Suppressor macrophage (primary cell): ENCODE measurements at places on chromosomes 2 and 18.

- DNase-seq, result no peak
These were observed 172.3 kb downstream of the RTP5 start for GRCh38 chr2:242041816-242042215.

DNA sequence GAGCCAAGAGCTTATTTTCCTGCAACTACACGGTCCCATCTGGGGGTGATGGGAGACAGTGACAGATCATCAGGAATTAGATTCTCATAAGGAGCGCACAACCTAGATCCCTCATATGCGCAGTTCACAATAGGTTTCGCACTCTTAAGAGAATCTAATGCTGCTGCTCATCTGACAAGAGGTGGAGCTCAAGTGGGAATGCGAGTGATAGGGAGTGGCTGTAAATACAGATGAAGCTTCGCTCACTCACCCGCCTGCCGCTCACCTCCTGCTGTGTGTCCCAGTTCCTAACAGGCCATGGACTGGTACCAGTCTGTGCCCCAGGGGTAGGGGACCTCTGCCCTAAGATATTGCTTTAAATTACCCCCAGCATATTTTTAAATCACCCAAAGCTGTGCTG lies 10.8 kb downstream of the LRRFIP1 start:
- no peak for DNase-seq

DNA sequence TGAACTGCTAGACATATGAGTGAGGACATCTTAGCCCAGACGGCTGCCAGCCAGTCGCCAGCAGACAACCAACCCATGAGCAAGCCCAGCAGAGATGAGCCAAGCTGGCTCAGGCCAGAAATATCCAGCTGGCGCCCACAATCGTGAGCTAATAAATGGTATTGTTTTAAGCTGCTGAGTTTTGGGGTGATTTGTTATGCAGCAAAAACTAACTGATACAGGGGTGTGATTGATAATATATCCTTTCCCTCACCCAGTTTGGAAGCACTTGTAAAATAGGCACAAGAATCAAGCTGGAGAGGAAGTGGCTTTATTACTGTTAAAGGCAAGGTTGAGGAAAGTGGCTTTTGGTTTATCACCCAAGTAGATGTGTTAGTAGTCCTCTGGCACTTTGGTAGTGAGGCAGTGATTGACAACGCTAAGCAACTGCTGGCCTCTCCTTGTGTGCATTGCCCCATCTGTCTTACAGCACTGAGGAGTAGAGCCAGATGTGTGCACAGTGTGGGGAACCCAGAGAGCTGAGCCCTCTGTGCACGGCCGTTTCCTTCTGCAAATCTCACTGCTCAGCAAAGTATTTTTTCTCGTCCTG lies 110.1 kb downstream of the MYO1B start:
- DNase-seq, result no peak

DNA sequence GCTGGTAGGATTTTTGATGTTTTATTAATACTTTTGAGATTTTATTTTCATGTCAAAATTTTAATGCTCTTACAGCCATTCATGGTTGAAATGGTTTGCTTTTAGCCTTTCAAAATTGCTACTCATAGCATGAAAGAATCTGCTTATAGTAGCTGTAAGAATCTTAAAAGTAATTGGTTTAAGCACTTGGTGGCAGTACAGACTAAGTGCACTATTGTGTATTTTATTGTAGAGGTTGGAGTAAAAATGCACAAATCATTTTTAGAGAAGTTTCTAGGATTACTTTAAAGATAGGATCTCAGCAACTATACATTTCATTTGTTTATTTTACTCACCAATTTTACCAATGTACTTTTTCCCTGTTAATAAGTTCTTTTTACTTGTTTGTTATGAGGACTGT lies 205.8 kb downstream of the SPAG16 start:
- DNase-seq, result no peak

- no peak for DNase-seq
These were observed 889.3 kb upstream of the CELF4 start for GRCh38 chr18:38454764-38455469.

DNA sequence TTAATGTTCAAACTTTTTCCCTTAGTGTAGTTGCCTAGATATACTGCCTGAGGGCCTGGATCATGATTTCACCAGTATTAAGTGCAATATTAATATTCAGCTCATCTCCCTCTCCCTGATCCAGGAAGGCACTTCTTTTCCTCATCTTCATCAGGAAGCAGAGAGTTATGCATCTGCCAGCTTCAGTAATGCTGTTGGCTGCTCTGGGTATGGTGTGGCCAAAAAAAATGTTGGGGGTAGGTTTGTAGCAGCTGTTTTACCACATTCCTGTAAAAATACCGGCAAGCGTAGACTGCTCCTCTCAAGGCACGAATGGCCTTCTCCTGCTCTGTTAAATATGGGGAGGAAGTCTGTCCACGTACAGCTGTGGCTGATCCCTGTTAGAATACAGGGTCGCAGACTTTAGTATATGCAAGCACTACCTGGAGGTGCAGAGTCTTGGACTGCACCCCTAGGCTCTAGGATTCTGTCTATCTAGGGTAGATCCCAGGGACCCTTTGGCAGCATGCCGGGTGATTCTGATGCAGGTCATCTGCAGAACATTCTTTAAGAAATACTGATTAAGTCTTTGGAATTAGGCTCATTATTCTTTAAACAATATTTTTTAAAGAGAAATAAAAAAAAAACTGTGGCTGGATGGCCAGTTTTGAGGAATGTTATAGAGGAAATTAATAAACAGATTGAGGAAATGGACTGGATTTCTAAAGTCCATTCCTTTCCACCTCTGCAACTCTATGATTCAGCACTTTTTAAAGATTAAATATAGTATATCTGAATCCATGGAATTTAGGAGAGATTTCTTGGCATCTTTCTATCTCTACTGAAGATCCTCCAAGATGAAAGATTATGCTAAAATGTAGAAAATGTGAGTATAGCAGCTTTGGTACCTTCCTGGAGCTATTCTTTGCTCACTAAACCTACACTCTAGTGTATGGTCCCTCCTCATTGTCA lies 21.0 kb upstream of the GLS start:
- DNase-seq, result no peak

DNA sequence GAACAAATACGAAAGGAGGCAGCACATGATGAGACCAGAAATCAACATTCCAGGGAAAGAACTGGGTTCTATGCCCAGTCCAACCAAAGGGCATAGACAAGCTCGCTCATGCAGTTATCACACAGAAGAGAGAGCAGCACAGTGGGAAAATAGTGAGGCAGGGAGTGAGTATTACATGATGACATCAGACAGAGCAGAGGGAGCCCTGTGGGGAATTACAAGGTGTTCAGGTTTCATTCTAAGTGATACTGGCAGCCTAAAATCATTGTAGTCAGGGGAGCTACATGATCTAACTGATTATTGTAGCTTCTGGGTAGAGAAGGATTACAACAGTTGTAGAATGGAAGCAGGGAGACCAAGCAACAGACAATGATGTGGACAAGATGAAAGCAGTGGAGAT lies 658.5 kb downstream of the ARHGAP15 start:
- no peak for DNase-seq

DNA sequence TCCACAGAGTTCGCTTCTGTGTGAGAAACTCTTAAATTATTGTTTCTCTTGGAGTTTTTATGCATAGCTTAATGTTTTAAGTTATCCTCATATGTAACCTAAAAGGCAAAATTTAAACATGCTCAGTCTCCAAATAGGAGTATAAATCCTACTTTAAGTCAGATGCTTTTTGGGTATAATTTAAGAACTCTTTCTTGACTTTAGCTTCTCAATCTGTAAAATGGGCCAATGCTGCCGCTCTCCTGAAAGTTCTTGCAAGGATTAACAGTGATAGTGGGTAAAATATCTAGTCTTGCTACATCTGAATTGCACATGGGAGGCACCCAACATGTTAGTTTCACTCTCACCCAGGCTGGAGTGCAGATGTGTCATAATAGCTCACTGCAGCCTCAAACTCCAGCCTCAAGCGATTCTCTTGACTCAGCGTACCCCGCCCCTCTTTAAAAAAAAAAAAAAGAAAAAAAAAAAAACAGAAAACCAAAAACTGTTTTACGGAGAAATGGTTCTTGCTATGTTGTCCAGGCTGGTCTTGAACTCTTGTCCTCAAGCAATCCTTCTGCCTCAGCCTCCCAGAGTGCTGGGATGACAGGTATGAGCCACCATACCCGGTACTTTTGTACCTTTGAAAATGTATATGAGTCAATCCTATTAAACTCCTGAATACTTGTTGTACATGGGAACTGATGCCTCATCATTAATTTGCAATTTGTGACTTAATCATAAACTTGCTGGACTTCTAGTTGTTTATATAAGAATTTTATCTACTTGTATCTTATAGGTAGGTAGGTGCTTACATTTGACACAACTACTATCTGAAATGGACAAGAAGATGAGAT lies 1.8 kb downstream of the FBXO48 start:
- peak; percentile 13 for DNase-seq

- DNase-seq, result no peak
These were observed 6.8 kb upstream of the NR4A2 start for GRCh38 chr2:156339110-156339847.

DNA sequence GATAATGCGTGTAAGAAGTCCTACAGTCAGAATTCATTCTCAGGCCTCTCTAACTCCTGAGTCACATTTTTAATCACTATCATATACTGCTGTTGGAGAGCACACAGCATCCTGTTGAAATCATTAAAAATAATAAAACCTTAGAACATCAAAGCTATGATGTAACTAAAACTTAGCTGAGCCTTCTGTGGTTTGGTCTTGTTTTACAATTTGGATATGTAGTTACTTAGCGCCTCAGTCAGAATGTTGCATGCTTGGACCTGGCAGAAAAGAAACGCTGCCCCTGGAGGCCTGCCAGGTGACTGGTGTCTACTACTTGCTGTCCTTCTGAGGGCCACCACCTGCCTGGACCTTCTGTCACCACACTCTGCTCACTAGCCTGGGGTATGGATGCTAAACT lies 261.1 kb upstream of the RASGRP3 start:
- DNase-seq, result no peak

GRCh38 chr18:51711298-51711889 lies 513.9 kb upstream of the MEX3C start:
- no peak for DNase-seq

- no peak for DNase-seq
These were observed 25.8 kb downstream of the KIF1A start for GRCh38 chr2:240794178-240794721.

DNA sequence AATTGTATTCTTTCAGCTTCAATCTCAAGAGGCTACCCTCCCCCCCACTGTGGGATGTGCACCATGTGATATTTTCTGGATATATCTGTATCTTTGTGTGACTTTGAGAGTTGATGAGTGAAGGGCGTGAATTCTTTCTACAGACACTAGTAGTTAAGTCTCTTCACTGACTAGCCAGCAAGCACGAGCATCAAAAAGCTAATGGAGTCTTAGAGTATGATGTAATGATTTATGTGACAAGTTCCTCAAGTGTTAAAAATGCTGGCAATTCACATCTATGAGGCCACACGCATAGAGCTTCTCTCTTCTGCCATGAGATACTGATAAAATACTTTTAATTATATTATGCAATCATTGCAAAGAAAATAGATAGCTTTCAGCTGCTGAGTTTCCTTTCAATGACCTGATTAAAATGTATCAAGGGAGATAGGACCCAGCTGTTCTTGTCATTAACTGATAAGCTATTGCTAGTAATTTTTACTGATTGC lies 304.8 kb downstream of the TRIB2 start:
- DNase-seq, result no peak

GRCh38 chr2:177772529-177772928 lies 300.0 kb downstream of the PDE11A start:
- peak; percentile 62 for DNase-seq

- DNase-seq, result no peak
These were observed 49.9 kb downstream of the MYO1B start for GRCh38 chr2:191295088-191295487.

- no peak for DNase-seq
These were observed 31.7 kb downstream of the SLC40A1 start for GRCh38 chr2:189548666-189549448.

DNA sequence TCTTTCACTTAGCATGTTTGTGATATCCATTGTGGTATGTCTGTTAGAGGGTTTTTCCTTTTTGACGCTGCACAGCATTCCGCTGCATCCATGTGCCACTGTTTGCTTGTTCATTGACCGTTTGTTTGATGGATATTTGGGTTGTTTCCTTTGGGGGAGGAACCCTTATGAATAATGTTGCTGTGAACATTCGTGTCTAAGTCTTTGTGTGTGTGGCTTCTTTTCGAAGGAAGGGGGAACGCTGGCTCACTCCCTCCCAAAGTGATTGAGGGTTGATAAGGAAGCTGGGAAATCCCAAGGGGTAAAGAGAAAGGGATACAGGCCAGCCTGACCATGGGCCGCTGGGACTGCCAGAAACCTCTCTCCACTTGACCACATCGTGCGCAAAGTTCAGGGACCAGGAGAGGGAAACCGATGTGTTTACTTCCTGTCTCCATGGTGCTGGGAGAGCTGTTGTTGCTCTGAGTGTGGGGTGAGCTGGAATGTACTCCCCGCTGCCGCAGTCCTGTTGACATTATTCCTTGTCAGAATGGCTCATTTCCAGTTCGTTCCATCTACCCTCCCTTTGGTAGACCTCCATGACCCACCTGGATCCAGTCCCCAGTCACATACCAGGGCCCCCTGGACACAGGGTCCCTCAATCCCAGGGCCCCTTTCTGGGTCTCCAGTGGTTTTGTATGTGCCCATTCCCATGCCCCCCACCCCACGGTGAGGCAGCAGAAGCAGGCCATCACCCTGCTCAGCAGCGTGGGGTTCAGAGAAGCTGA lies 39.6 kb downstream of the HS1BP3 start:
- DNase-seq, result no peak

DNA sequence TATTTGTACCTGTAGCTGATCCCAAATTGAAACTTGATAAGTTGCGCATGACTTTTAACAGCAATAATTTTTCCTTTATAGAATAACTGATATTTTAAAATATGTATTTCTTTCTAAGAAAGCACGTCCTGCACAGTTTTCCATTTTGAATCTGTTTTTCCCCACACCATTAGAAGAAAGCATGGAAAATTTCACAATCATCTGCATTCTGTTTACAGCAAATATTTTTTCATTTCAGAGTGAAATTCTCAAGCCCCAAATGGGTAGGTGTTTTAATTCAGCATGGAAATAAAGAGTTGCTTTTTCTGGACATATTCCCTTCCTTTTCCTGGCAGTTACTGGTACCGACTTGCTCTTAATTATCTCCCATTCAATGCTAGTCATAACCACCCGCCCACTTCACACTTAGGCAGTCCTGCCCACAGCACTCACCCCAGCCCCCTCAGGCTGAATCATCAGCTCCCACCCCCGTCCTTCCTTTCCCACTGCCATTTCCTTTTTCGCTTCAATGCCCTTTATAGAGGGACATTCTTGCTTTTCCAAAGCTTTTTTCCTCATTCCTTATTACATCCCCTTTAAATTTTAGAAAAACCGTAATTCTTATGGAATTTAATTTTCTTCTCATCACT lies 89.2 kb upstream of the GLS start:
- peak; percentile 83 for DNase-seq

DNA sequence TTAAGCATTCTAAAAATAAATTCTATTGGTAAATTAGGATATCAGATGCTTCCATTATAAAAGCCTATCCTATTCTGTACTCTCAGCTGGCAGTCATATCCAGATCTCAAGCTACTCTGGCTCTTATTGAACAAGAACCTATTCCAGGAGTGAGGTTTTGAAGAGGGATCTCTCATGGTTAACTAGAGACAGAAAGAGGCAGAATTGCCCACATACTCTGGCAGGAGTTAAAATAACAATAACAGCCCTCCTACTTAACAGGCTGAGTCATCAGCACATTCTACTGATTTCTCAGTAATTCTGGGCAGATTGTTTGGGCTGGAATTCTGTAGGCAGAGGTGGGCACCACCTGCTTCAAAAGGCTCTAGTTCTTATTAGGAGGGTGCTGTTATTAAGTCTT lies 142.0 kb upstream of the UNC80 start:
- DNase-seq, result no peak
